ENCODE measurements at places on chromosomes 12 and 14.

DNA sequence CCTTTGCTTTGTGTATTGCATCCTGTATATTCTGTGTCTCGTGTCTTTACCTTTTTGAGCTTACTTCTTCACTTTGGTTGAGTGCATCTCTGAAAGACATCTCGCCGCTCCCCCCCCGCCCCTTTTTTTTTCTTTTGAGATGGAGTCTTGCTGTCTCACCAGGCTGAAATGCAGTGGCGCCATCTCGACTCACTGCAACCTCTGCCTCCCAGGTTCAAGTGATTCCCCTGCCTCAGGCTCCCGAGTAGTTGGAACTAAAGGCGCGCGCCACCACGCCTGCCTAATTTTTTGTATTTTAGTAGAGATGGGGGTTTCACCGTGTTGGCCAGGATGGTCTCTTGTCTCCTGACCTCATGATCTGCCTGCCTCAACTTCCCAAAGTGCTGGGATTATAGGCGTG lies 49.9 kb downstream of the DIP2B start:
- DNase-seq, result no peak

DNA sequence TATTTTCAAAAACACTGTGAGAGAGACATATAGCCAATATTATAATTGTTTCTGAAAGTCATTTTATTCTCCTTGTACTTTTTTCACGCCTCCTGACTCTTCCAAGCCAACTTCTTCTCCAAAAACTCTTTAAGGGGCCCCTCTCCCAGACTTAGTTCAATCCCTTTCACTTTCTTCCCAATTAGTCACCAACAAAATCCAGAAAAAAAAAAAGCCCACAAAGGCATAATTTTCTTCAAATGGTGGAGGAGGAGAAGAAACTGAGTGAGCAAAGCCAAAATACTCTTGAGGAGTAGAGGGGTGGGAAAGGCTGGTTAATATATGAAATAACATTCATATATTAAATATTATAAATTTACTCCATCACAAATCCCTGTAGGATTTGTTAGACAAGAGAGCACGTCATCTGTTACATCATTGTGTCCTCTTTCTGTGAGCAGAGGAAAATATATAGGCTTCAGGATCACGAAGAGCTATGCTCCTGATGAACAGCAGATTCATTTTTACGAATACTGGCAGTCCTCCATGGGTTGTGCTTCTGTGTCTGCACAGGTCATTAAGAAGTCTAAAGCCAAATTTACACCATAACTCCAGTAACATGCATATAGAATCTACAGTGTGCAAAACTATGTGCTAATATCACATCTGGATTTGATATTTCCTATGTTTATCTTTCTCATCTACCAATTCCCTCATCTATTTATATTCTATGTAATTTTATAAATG lies 25.9 kb upstream of the NID2 start:
- no peak for DNase-seq

DNA sequence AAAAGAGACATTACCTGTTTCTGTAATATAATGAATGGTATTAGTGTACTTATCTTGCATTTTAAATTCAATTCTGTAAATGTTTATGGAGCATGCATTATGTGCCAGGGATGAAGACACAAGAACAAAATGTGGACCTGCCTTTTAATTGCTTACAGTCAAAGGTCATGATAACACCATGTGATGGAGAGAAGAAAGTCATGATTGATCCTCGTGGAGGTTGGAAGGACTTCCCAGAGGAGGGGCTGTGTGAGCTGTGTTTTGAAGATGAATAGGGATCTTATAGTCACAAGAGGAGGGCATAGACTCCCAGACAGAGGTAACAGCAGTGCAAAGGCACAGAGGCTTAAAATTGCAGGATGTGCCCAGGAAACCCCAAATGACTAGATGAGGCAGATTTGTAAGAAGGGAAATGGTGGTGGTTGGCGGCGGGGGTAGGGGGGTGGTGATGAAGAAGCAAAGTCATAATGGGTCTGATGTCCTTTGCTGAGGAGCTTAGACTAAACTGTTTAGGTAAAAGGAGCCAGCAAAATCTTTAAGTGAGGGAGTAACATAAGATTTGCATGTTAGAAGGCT lies 151.5 kb downstream of the PRKCH start:
- peak; percentile 90 for DNase-seq

DNA sequence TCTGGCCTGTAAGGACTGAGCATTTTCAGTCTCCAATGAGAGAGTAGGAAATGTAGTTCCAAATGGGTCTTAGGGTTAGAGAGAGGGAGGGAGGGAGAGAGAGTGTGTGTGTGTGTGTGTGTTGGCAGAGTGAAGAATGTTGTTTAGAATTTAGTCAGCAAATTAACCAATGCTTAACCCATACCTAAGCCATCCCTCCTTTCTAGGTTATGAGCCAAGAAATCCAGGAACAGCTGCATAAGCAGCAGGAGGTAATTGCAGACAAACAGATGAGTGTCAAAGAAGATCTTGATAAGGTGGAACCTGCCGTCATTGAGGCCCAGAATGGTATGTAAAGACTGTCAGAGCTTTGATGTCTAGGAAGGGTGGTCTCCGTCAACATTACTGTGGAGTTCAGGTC lies 56.9 kb downstream of the HSP90AA1 start:
- DNase-seq, result no peak

GRCh38 chr14:61973981-61974380 lies 211.8 kb downstream of the SNAPC1 start:
- DNase-seq, result no peak

All from stimulated activated CD4-positive, alpha-beta T cell treated with anti-CD3 and anti-CD28 coated beads, Interleukin-1b, Interleukin-23, amount 100 ng/mL, for 48 hours (primary cell).